Gastroesophageal sphincter (tissue), 4 donors: ENCODE measurements at places on chromosomes 12 and 14. TPM values are rescaled to one million over a fixed set of nuclear protein-coding genes. Genes with fewer than 3 reads are reported as not detected.

- ATAC-seq: no peak
Measured at GRCh38 chr14:64281805-64282204, 12.4 kb downstream of the ESR2 start.

Gene AMN
- total RNA-seq: not detected

DNA sequence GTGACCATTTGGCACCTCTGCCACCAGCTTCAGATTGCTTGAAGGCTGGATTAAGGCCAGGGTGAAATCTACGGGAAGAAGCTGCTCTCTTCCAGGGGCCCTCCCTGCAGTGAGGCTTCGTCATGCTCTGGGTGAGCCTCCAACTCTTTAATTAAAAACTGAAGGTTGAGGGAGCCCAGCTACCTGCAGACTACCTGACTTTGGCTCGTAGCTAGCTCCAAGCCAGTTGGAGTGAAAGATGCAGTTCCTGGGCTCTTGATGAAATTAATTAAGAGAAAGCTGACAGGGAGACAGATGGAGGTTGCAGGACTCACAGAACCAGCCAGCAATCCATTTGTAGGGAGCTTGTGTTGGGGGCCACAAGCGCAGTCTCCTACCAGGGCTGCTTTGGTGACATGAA is 168.5 kb upstream of the SFSWAP start:
- ATAC-seq: no peak

DNA sequence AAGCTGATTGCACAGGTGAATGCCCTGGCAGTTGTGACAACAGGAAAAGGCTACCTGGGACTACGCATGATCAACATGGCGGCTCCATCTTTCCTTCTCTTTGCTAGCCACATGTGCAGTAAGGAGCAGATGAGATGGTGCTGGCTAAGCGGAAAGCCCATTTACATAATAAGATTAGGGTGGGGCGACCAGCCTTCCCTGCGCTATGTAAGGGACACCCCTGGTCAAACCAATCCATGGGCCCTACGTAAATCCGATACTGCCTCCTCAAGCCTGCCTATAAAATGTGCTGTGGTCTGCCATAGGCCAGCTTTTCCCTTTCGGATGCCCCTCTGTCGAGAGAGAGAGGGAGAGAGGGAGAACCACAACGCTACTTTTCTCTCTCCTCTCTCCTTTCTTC is 31.0 kb upstream of the BTG1 start:
- ATAC-seq: no peak
